ENCODE measurements at places on chromosomes 12 and 14.

GRCh38 chr12:102740141-102740955 lies 176.7 kb downstream of the PAH start:
- no peak for DNase-seq

DNA sequence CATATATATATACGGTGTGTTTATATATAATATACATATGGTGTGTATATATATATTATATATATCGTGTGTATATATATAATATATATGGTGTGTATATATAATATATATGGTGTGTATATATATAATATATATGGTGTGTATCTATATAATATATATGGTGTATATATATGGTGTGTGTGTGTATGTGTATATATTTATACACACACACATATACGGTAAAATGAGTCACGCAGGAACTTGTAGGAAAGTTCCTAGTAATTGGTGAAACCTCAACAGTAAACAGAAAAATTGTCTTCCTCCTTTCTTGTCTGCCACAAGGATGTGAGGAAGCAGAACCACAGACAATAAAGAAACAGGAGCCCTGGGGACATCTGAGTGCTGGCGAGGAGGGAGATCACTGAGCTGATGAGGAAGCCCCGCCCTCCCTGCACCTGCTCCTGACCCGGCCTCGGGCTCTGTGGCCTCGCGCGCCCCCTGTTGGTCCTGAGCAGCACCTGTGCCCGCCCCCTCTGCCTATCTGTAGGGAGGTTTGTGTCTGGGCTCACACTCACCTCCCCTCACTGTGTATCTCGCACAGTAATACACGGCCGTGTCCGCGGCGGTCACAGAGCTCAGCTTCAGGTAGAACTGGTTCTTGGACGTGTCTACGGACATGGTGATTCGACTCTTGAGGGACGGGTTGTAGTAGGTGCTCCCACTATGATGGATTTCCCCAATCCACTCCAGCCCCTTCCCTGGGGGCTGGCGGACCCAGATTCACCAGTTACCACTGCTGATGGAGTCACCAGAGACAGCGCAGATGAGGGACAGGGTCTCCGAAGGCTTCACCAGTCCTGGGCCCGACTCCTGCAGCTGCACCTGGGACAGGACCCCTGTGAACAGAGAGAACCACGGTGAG lies 1079.4 kb downstream of the TMEM121 start:
- DNase-seq = peak; percentile 85

GRCh38 chr12:120148011-120148410 lies 31.5 kb upstream of the RAB35 start:
- DNase-seq = no peak

DNA sequence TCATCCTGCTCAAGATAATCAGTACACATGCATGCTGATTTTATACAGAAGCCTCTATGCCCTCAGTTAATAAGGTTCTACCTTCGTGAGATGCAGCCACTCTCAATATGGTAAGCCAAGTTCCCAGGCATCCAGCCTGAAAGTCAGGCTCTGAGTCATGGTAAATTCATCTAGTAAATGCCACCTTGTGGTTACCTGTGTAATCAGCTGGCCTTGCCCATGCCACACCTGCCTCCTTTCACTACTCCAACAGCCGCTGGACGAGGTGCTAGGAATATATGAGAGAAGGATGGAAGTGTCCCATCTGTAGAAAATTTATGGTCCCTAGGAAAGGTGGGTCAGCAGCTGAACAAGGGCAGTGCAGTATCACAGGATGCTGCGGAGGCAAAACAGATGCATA lies 207.3 kb downstream of the SSPN start:
- no peak for DNase-seq

GRCh38 chr12:105832806-105833205 lies 305.9 kb downstream of the NUAK1 start:
- no peak for DNase-seq

- no peak for DNase-seq
Measured at GRCh38 chr14:20427231-20428009, 8.5 kb downstream of the KLHL33 start.

DNA sequence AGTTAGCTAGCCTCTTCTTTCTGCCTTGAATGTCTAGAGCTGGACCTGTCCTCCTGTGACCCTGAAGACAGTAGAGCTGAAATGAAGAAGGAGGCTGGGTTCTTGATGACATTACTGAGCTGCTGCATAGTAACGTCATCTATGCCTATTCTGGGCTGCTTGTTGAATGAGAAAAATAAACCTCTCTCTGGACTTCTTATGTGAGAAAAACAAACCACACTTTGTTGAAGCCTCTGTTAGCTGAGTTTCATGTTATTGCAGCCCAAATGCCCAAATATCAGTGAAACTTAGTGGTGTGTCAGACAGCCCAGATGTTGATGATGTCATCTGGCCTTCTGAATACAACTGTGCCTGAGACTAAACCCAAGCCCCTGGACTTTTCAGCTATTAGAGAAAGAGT lies 67.0 kb upstream of the MAX start:
- no peak for DNase-seq

DNA sequence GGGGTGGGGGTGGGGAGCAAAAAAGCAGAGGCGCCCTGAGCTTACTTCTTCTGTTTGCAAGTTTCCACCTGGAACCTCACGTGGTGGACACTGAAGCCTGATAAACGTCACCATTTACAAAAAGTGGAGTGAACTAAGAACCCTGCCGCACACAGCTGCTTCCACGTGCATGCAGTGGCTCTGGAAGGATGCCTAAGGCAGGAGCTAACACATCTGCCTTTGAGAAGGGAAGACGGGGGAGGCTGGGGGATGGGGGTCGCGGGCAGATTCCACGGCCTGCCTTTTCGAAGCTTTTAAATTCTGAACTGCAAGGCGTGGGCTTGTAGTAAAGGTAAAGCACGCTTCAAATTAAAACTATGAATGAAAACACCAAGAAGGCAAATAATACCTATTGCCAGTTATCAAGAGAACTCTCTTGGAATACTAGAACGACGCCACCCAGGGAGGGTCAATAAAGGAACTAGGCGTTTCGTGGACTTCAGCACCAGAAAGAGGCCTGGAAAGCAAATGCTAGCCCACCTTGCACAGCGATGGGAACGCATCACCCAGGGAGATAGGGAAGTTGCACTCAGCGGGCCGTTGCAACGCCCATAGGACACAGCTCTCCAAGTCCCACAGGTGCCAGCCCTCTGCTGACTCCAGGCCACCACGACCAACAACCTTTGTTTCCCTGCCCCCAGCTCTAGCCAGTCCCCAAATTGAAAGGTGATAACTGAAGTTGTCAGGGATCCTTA lies 61.8 kb downstream of the TESC start:
- no peak for DNase-seq

DNA sequence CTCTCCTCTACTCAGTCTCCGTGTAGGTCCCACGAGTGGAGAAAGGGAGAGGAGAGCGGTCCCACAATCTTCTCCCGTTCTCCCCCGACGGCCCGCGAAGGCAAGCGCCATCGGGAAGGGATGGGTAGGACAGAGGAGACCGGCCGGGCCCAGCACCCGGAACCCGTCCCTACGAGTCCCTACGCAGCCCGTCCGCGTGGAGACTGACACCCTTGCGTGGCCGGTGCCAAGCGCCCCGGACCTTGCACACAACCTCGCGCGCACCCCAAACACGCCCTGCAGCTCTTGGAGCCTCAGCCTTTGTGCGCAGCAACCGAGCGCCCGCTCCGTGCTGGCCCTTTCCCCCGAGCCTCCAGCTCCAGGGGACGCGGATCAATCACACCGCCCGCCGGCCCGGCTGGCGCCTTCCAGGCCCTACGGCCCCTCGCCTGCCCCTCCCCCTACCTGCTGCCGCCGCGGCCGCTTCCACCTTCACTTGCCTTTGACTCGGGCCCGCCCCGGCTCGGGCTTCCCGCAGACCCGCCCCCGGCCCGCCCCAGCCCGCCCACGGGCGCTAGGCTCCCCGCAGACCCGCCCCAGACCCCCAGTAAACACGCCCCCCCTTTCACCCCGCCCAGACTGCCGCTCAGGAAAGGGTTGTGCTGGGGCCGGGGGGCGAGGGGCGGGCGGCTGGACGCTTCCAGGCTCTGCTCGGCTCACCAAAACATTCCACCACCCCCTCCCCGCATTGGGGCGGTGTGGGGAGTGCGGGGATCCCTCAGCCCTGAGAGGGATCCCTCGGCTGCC lies at the start of gene NDRG2:
Gene NDRG2, minus strand, starts transcription at position 477 of the 786 bp plus-strand sequence. CDS start 1,746 bp downstream, outside the sequence.
- peak; percentile 81 for DNase-seq

DNA sequence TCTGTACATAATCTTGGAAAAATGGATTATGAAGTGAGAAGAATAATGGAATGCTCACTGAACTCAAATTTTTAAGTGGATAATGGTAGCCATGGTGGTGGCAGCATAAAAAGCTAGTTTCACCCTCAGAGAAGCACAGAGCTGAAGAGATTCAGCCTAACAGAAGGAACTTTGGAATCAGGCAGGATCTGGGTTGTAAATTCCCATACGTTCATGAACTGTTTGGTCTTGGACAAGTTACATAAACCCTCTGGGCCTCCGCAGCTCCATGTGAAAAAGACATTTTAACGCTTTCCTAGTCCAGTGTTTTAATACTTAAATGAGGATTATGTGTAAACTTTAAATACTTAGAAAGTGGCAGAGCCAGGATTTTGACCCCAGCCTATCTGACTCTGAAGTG lies 26.6 kb downstream of the JKAMP start:
- no peak for DNase-seq

GRCh38 chr12:4274396-4275015 lies 944 bp downstream of the CCND2 start:
- peak; percentile 42 for DNase-seq

GRCh38 chr12:132315507-132315906 lies 13.9 kb downstream of the GALNT9 start:
- no peak for DNase-seq

DNA sequence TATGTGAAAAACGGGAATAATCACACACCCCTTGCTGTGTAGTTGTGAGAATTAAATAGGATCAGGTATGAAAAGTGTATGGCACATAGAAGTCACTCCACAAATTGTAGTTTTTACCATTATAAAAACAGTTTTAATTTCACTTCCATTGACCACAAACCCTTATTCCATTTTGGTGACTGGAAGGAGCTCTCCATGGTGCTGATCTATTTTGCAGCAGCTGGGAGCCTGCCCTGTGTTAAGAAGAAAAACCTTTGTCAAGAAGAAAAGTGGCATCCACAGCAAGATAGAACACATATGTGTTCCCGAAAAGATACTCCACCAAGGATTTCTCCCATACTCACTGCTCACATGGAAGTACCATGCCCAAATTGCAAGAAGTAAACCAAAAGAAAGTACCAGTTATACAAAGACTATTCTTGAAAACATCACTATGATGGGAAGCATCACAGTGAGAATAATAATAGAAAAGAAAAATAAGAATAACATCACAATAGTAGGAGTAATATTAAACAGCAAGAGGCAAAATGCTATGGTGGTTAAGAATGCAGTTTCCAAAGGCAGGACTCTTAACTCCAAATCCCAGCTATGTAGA lies 58.7 kb downstream of the TUNAR start:
- DNase-seq = no peak

- DNase-seq = no peak
Measured at GRCh38 chr12:105030820-105031807, 45.0 kb downstream of the NOPCHAP1 start.

- no peak for DNase-seq
Measured at GRCh38 chr12:113474635-113475436, 3.2 kb upstream of the LHX5 start.

- DNase-seq = no peak
Measured at GRCh38 chr12:84599539-84599938, 313.1 kb downstream of the SLC6A15 start.

- DNase-seq = no peak
Measured at GRCh38 chr12:32198555-32198954, 91.9 kb downstream of the BICD1 start.

DNA sequence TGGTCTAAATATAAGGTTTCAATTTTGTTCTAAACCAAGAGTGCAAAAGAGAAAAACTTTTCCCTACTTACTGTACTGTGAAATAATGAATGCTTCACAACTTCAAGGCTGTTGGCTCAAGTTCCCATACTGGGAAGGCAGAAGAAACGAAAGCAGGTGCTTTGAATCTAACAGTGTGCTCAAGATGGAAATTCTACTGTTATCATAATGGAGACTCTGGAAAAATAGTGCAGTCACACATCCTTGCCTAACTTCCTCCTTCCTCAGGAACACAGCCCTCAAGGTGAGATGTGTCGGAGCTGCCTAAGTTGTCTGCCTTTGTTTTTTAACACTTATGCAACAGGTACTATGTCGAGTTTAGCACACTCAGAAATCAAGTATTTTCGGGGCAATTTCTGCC lies 131.1 kb downstream of the STXBP6 start:
- no peak for DNase-seq

GRCh38 chr12:127728729-127729128 lies 538.2 kb upstream of the TMEM132C start:
- DNase-seq = no peak

GRCh38 chr14:82390586-82390985 lies 856.9 kb upstream of the SEL1L start:
- DNase-seq = no peak

DNA sequence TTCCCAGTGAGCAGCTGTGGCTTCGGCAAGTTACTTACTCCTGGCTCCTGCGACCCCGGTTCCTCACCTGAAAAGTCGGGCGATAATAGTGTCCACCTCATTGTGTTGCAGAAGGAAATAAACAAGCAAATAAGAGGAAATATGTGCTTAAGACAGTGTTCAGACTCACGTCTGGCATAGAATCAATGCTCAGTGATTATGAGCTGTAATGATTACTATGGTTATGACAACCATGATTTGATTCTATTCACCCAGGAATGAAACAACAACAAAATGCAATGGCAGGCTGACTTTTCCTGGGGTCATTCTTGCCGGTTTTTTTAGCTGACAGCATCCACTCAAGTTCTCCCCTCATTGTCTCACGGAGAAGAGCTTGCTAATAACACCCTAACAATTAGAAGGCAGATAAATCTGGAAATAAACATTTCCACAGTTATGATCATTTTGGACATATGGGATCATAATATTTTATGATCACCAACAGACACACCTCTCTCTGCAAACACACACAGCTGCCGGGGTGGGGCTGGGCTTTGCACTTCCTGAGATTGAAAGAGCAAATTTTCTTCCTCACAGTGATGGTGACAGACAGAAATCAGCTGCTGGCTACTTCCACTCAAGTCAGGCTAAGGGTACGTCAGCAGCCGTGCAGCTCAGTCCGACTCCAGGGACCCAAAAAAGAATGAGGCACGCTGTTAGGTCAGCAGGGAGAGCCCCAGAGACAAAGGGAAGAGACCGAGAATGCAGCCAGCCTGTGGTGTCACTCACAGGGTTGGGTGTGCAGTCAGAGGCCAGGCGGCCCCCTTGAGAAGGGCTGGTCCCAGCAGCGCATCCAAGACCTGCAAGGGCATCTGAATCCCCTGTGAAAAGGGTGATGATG lies 158.0 kb downstream of the RIMBP2 start:
- no peak for DNase-seq

DNA sequence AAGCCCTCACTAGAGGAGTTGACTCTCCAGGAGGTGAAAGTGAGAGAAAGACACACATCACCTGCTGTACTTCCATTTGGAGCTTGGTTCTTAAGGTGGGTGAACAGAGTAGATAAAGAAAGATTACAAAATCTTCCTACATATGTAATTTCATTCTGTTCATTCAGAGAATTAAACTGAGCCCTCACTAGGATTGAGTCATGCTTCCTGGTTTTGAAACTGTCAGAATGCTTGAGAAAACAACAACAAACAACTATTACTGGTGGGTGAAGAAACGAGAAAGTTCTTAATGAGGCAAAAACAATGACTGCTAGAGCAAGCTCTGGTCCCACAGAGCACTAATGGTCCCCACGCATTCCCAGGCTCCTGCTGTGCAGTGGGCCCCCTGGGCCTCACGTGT lies 841.7 kb downstream of the VRK1 start:
- DNase-seq = no peak

GRCh38 chr12:131140697-131141096 lies 187.0 kb downstream of the ADGRD1 start:
- DNase-seq = no peak
